ENCODE measurements at places on chromosomes 2 and 18.

GRCh38 chr2:201151127-201151981, 31.6 kb upstream of the CASP10 start:
- DNase-seq: no peak

DNA sequence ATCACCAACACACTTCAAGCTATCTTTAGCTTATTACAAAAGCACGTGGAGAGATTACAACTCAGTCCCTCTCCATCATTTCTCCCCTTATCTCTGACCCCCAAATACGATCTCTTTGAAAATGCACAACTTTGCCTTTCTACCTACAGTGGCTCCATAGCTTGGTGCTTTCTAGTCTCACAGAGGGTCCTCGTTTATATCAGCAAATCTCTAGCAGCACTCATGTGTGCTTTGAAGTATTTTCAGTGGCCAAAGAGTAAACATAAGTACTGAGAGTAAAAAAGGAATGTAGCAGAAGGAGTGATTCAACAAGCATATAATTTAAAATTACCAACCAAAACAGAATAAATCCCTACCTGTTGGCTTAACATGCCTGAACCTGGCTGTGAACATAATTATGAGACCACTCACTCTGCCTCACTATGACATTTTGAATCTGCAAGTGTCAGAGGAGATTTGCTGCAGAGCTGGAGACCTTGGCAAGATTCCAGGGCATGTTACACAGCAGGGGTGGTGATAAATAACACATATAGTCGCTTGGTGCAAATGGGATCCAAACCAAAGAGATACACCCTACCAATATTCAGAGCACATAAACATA, 54.6 kb downstream of the LAMA3 start:
- no peak for DNase-seq

DNA sequence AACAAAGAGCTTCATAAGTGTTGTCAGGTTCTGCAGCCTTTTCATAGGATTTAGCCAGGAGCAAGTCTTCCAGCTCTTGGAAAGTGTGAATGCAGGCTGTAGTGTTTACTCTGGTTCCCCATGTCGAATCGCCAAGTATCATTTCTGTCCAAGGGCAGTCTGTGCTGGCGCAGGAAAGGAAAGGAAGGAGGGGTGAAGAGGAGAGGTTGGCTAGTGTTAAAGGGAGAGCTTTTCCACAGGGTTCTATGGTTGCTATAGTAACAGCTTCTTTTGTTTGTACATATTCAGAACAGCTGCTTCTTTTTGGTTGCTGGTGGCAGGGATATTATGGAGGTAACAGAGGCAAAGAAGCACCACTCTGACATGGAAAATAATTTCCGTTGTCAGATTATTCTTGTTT, 69.9 kb downstream of the KCNH7 start:
- DNase-seq: no peak

- DNase-seq: no peak
Measured at GRCh38 chr2:159953136-159953823, 109.1 kb downstream of the PLA2R1 start.

DNA sequence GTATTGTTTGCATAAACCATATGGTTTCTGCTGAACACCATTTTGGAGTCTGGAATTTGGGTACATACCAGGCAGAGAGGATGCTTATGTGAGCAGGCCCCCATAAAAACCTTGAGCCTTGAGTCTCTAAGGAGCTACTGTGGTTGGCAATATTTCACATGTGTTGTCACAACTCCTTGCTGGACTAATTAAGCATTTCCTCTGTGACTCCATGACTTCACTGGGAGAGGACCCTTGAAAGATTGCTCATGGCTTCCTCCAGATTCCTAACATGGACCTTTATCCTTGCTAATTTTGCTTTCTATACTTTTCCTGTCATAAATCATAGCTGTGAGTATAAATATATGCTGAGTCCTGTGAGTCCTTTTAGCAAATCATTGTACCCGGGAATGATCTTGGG, 7.6 kb upstream of the COQ10B start:
- DNase-seq: no peak

GRCh38 chr18:3058328-3059191, 45.6 kb upstream of the LPIN2 start:
- DNase-seq: no peak

- DNase-seq: no peak
Measured at GRCh38 chr2:25029183-25029554, 12.7 kb upstream of the EFR3B start.
